KG1 (cell line): ENCODE measurements at places on chromosomes 5 and 9.

GRCh38 chr9:1267141-1267570 is 217.0 kb downstream of the DMRT2 start:
- DNase-seq: no peak

DNA sequence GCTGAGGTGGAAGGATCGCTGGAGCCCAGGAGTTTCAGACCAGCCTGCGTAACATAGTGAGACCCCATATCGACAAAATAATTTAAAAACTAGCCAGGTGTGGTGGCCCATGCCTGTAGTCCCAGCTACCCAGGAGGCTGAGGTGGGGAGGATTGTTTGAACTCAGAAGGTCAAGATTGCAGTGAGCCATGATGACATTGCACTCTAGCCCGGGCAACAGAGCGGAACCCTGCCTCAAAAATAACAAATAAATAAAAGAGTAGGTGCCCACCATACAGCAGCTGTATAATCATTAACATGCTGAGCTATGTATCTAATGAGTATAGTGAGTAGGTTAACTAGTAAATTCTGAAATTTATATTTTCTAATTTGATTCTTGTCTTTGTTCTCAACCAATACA is 11.0 kb upstream of the ATP6V0E1 start:
- DNase-seq: no peak

DNA sequence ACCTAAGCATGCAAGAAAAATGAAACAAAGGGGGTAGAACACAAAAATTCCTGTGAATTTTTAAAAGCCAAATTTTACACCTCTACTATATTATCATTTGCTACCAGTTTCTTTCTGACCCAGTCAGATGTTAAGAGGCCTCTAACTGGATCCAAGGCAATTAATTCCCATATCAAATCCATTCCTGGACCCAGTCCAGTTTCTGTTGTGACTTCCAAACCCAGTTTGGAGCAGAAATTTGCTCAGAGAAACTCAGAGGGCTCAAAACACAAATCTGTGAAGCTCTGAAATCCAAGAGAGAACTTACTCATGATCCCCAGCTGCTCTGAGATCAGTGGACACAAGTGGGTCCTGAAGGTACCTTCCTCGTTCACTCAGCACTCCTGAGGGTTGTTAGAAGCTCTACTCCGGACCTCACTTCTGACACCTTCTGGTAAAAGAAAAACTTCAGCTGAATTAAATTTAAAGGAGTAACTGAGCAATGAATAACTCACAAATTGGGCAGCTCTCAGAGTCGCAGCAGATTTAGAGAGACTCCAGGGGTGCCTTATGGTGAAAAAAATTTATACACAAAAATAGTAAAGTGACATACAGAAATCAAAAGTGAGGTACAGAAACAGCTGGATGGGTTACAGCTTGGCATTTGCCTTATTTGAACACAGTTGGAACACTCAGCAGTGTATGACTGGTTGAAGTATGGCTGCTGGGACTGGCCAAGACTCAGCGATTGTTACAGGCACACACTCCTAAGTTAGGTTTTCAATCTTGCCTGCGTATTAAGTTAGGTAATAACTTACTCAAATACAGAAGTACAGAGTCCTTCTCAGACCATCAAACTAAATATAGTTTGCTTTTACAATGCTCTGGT is 32.4 kb downstream of the INSL4 start:
- no peak for DNase-seq

GRCh38 chr5:1702318-1702717 is 97.3 kb downstream of the MRPL36 start:
- DNase-seq: no peak

GRCh38 chr5:173736923-173737412 is 120.5 kb upstream of the BOD1 start:
- no peak for DNase-seq

DNA sequence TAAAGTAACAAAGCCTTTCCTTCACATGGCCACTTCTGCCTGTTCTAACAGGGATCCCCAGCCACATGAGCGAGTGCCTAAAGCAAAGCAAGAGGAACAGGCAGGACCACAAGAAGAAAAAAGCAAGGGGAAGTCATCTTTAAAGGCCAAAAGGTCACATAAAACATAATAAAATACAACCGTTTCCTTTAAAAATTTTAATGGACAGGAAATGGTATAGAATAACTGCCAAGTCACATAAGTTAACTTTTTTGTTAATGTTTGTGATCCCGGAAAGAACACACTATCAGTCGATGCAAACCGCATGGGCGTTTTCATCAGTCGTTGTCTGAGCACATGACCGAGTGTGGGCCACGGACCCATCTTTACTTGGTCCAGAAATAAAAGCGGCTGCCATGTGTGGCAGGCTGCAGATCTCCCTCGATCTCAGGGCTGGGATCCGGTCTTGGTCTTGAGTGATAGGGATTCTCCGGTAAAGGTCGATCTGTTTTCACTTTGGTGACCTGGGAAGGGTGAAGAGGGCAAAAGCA is 15.6 kb downstream of the NDUFA8 start:
- DNase-seq: no peak

DNA sequence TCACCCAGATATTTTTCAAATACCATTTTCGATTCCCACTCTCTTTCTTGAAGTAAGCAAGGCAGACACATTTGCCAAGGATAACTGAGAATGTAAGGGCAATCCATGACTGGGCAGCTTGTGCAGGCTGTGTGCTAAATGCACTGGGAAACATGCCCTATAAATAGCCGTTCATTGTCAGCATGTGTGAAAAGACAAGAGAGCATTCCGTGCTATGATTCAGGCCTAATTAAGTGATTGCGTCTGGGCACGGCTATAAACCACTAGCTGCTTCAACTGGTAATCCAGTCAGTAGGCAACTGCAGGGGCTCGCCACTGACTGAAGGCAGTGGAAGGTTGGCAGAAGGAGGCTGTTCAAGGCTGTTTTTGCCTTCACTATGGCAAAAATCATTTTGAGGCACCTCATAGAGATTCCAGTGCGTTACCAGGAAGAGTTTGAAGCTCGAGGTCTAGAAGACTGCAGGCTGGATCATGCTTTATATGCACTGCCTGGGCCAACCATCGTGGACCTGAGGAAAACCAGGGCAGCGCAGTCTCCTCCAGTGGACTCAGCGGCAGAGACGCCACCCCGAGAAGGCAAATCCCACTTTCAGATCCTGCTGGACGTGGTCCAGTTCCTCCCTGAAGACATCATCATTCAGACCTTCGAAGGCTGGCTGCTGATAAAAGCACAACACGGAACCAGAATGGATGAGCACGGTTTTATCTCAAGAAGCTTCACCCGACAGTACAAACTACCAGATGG is at the start of gene HSPB3:
Gene HSPB3, plus strand, starts transcription at position 287 of the 745 bp plus-strand sequence. Its CDS starts 91 bp downstream, at position 378.
- DNase-seq: no peak

DNA sequence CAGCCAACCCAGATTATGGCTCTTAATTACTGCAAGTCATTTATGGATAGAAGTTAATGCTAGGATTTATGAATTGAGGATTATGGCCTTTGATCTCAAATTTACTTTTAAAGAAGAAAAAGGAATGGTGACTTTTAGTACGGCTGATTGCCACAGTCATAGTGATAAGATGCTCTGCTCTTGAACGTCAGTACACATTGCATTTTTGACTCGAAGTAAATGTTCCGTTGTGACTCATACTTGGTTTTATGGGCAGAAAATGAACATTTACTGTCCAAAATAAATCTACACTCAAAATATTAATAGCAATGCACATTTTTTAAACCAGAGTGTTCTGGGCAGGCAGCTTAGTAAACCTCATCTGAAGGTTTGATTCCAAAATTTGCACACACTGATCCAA is 830 bp downstream of the ADAMTSL1 start:
- DNase-seq: no peak

GRCh38 chr5:9174446-9174845 is 371.4 kb downstream of the SEMA5A start:
- no peak for DNase-seq

DNA sequence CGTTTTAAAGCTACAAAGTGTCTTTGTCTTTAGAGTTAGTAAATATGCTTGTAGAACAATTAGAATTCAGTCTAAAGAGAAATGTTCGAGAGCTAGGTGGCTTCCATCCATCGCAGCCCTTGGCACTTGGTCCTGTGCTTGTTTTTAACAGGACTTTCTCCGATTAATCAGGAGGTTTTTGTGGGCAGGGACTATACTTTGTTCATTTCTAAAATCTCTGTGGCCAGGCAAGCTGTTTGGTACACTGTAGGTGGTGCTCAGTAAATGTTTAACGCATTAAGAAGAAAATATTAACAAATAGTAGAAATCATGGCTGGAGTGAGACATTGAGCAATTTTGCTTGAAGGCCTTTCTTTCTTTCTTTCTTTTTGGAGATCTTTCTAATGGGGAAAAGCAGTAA is 20.8 kb downstream of the AGXT2 start:
- DNase-seq: no peak

- DNase-seq: no peak
These were observed 439.9 kb upstream of the KLF4 start for GRCh38 chr9:107929443-107929842.

DNA sequence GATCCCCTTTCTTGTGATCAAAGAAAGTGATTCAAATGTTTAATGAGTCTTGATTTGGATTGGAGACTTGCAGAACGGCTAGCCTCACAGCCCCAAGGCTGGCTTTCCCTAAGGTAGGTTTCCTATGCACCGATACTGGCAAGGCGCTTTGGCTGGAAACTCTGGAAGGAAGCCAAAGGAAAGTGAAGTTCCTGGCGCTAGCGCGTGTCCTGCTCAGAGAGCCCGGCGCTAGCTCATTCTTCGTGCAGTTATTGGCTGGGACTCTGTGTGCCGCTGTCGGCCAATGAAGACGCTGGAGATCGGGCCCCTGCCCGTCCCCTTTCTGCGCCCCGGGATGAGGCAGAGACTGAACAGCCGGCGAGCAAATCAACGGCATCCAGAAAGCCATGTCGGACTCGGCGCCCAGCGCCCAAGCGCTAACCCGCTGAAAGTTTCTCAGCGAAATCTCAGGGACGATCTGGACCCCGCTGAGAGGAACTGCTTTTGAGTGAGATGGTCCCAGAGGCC is at the start of gene PCDHGC3:
Gene PCDHGC3, plus strand, starts transcription at position 342 of the 507 bp plus-strand sequence. Its CDS starts 151 bp downstream, at position 493.
- no peak for DNase-seq

DNA sequence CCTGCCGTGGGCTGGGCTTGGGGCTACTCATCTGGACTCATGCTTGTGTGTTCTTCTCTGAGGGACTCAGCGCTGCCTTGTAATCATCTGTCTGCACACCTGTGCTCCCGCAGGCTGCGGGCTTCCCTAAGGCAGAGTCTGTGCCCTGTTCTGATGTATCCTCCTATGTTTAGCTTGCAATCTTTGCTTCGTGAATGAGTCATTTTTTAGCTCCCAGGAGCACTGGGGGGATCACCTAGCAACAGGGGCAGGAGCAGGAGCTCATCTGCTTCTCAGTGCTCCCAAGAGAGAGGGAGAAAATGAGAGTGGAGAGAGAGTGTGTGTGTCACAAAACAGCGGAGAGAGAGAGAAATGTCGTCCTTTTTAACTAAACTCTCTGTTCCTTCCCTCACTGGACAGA is 202.4 kb upstream of the ZNF618 start:
- no peak for DNase-seq

GRCh38 chr5:31231177-31231838 is 37.8 kb downstream of the CDH6 start:
- no peak for DNase-seq

DNA sequence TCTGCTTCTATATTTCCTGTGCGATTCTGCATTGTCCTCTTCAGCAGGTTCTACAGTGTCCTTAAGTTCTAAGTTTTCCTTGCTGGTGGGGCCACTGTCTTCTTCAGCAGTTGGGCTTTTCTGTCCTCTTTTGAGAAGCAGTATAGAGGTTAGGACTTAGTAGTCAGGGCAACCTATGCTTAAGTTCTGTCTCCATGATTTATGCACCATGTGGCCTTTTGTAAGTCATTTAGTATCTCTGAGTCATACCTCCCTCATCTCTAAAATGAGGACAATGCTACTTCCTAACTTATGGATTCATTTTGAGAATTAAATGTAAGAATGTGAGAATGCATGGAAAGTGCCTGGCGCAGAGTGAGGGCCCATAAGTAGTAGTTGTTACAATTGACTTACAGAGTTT is 46.8 kb downstream of the GRIN3A start:
- no peak for DNase-seq

DNA sequence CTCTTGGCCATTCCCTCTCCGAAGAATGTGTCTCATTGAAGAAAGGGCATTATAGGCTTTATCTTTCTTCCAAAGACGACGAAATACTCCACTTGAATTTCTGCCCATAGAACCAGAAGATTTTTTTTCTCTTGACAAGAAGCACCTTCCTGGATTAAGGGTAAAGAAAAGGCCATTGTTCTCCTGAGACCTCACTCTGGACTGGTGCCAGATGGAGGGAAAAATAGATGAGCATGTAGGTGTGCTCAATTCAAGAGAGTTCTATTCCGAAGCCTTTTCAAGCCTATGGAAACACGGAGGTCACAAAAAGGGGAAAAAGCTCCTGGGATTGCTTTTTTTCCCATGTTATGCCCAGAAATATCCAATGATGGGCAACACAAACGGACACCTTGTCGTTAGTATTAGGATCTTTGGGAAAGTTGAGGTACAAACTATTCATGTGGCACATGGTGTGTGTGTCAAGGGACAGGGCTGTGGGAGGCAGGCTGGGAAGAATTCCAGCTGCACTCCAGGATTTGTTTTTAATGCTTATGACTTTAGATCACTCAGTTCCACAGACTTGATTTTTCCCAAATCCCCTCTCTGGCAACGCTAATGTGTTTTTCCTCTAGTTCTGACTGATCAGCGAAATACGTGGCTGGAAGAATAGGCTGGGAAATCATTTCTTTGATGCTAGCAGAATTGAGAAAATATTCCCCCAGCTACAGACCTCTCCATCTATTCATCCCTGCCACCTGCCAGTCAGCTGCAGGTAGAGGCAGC is 89.9 kb downstream of the SIL1 start:
- no peak for DNase-seq

DNA sequence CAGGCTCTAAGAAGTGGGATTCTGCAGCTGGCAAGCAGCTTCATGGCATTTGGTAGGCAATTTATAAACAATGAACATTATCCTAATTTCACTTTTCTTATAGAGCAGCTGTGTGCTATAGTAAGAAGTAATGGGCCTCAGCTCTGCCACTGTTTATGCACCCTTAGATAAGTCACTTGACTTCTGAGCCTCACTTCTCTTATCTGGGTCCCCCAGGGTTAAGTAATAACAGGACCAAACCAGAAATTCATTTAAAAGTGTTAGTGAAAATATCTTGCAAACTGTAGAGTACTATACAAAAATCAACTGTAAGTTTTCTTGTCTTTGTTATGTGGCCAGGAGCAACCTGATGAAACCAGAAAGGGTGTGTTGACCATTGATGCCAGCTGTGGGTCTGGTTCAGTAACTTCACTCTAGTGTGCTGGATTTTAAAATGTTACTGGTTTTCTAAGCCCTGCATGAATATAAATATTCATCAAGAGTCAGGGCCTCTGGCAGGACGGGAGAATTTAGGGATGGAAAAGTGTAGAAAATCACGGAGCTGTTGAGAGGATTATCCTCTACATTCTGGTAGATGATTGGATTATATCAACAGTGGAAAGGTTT is 24.2 kb downstream of the TNFAIP8 start:
- DNase-seq: no peak

- no peak for DNase-seq
These were observed 35.3 kb upstream of the PRRC2B start for GRCh38 chr9:131358556-131358955.
